ENCODE measurements at places on chromosomes 2 and 18. TPM values are rescaled to one million over a fixed set of nuclear protein-coding genes. Genes with fewer than 3 reads are reported as not detected.

The TNFRSF11A gene
- 16.5 TPM for polyA plus RNA-seq

The STK39 gene
- 19.0 TPM for polyA plus RNA-seq

The RAPGEF4 gene
- 0.54 TPM for polyA plus RNA-seq

The CGREF1 gene
- polyA plus RNA-seq = 7.8 TPM

The TMEM198 gene
- 9.6 TPM for polyA plus RNA-seq

The VSNL1 gene
- 0.07 TPM for polyA plus RNA-seq

The CEBPZOS gene
- polyA plus RNA-seq = 25.9 TPM

The SLC14A1 gene
- not detected for polyA plus RNA-seq

The PTPRN gene
- polyA plus RNA-seq = 1.6 TPM

The LIPT1 gene
- polyA plus RNA-seq = 13.2 TPM

- no peak for DNase-seq
Observed at GRCh38 chr2:135798762-135799161, 38.2 kb downstream of the LCT start.

GRCh38 chr2:11789243-11789642 is 42.8 kb downstream of the LPIN1 start:
- no peak for DNase-seq

DNA sequence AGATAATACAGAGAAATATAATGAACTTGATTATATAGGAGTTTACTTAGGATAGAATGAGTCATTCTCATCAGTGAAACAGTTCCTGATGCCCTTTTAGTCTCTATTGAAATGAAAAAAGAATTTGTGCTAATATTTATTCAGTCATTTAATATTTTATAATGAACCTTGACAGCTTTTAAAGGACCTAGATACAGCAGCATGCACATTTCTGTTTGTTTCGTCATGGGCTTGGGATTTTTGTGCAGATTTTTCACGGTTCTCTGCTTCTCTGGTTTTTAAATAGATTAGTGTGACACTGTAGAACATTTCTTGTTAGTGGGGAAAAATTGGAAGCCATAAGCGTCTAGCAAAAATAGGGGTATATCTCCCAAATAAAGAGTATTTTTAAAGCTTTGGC is 60.7 kb downstream of the NABP1 start:
- DNase-seq = no peak

DNA sequence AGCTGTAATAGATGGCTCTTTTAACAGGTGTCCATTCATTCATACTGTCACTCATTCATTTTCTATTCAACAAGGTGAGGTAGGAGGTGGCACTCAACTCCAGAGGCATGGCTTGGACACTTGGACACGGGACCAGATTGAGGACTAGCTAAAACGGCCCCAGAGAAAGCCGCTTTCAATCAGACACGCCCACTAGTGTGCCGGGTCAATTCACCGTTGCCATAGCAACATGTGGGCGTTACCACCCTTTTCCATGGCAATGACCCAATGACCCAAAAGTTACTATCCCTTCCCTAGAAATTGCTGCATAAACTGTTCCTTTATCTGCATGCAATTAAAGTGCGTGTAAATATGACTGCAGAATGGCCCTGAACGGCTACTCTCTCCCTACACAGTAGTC is 49.2 kb upstream of the LGALSL start:
- DNase-seq = peak; percentile 90

DNA sequence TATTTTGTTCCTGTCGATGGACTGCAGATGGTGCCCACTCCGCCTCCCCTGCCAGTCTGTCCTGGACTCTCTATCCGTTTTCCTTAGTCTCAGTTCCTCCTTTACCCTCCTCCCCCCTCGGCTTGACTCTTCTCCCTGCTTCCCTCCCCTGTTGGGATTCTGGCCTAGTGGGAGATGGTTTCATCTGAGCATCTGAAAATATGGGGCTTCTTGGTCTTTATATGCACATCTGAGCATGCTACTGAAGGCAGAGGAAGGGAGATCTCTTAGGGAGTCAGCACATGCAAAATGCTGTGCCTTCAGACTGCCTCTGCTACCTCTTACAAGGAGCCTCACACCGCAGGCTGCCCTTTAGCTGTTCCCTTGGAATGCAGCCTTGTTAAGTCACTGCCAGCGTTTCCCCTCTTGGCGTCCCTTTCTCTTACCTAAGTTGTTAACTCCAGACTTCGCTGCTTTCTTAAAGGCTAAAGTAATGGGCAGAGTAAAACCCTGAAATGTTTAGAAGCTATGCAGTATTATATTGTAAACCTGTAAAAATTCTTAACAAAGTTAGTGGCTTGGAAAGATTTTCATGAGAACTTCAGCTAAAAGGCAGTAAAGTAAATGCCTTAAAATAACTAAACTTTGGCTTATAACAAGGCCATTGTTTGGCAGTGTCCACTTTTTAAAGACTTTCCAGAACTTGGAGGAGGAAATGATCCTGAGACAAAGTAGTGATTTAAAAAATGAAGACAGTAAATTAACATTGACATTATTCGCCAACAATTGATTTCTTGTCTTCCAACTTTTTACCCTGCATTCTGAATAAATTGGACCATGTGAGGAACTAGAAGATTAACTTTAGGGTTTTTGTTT is 49.8 kb downstream of the LDLRAD4 start:
- DNase-seq = no peak

DNA sequence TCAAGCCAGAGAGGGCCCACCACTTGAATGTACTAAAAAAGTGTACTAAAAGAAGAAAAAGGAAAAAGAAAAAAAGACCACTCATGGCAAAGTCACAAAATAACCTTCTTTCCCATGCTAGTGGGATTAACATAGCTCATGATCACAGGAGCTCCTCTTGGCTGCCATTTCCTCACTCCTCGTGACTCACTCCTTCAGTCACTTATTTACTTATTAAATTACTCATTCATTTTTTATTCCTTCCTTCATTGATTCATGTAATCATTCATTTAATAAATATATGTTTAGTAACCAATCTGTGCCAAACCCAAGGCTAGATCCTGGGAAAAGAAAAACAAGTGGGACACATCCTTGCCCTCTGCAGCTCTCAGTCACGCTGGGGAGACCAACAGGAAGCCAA is 300.5 kb downstream of the INSIG2 start:
- DNase-seq = no peak

DNA sequence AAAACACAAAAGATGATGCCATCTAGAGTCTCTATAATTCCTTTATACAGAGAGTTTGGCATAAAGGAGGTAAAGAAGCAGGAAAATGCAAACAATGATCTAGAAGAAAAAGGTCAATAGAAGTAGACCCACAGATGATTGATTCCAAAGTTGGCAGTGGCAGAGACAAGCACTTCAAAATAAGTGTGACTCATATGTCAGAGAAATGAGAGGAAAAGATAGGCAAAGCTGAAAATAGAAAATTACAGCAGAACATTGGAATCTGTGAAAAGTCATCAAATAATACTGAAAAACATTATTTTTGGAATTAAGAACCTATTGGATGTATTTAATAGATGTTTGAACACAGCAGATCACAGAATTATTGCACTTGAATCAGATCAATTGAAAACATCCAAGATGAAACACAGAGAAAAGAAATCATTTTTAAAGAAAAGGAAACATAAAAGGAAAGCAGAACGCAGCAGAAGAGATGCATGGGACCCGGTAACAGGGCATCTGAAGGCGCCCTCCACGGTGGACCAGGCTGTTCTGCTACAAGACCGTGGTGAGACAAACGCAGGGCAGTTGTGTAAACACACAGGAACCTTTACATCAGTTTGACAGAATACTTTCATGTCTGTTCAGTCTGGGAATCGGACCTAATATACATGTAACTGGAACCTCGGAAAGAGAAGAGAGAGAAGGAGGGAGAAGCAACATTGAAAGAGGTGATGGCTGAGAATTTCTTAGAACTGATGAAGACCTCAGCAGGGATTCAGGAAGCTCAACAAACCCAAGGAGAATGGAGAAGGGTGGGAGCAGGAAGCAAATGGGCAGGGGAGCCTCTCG is 74.6 kb upstream of the GPC1 start:
- no peak for DNase-seq

DNA sequence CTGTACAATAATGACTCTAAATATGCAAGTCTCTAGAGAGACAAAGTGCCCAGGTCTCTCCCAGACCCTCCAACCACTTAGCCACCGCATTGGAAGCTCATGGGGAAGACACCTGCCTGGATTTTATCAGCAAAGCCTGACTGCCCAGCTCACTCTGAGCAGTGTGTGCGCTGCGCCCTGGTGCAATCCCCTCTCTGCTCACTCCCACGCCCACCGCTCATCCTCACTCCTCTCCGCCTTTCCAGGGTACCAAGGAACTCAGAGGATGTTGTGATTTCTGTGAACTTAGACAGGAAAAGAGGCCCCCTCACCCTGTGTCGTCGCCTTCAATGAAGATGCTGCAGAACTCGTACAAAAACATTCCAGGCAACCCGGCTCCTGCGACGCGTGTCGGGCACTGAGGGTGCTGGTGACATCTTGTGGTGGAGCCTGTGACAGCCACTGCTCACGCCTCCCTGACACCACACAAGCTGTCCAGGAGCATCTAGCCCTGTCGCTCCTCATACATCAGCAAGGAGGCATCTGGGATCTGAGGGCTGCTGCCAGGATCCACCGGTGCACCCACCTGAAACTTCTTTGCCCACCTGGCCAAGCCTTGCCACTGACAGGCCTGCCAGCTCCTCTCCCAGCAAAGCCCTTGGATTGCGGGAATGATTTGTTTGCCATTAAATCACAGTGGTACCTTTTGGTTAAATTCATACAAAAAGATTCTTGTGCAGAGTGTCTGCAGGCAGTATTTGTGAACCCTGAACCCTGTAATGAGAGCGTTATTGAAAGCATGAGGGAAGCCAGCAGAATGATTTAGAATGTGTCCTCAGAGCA is 220.4 kb downstream of the ZNF516 start:
- DNase-seq = peak; percentile 33

DNA sequence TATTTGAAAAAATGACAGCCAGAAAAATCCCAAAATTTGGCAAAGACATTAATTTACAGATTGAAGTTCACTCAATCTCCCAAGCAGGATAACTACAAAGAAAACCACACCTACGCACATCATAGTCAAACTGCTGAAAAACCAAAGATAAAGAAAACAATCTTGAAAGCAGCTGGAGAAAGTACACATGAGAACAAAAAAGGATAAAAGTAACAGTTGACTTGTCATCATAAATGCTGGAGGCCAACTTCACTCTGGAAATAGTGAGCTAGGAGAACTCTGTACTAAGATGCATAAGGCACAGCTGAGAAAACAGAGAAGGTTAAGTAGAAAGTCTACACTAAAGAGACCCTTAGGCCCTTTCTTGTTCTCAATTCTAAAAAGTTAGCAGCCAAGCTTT is 73.1 kb downstream of the TLK1 start:
- no peak for DNase-seq

GRCh38 chr18:37156330-37156942 is 327.5 kb downstream of the KIAA1328 start:
- DNase-seq = peak; percentile 10

- no peak for DNase-seq
Observed at GRCh38 chr2:169965495-169965894, 138.2 kb downstream of the UBR3 start.

- DNase-seq = no peak
Observed at GRCh38 chr18:12088096-12088495, 5.5 kb upstream of the ANKRD62 start.

DNA sequence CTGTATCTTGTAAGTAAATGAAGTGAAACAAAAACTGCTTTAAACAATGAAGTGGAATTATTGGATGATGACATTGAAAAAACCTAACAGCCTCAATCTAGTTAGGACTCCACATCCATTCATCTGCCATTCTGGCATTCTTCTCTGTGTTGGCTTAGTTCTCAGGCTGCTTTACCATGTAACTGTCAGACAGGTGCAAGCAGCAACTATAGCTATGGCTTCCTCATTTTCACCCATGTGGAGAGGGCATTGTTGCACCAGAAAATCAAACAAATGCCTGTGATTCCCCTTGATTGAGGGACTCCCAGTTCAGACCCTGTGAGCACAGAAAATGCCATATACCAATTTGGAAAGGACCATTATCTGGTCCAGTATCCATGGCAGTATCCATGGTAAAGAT is 129.5 kb upstream of the NYAP2 start:
- no peak for DNase-seq

DNA sequence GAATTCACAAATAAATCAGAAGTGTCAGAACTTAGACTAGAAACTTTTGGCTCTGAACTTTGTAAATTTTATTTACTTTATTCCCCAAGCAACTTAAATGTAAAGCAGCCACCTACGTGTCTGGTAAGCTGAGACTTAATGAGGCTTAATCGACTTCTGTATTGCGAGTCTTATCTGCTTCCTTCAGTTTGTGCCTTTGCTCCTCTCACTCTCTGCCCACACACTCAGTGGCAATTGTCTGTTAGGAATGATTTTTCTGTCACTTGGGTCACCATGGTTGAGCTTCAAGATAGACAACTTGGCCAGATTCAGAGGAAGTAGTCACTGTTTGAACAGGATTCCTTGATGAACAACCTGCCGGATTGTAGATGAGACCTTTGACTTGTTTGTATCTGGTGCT is 691.4 kb upstream of the FSHR start:
- no peak for DNase-seq

GRCh38 chr2:12177455-12178288 is 431.2 kb downstream of the LPIN1 start:
- DNase-seq = no peak

GRCh38 chr2:73292316-73292905 is 937 bp downstream of the EGR4 start:
- no peak for DNase-seq

DNA sequence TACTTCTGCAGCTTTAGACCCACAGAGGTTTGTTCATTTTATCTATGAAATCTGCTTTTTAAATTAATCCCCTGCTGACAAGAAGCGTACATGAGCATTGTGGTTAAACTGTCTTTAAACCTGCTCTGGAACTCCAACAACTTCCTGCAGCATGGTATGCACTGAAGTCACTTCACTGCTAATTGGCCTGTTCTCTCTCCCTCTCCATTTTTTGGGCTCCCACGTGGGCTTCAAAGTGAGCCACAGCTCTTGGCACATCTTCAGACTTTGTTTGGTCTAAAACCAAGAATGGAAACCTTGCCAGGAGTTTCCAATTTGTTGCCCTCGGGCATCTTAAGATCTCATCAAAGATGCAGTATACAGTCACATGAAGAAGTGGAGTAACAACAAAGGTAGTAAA is 311.4 kb downstream of the LRRTM1 start:
- no peak for DNase-seq

GRCh38 chr2:199273042-199273511 is 184.7 kb downstream of the SATB2 start:
- no peak for DNase-seq

GRCh38 chr2:237315829-237316225 is 98.1 kb downstream of the COL6A3 start:
- peak; percentile 79 for DNase-seq

GRCh38 chr2:70817284-70817954 is 3.0 kb downstream of the CLEC4F start:
- DNase-seq = no peak
